ENCODE measurements at places on chromosomes 11 and 22.

DNA sequence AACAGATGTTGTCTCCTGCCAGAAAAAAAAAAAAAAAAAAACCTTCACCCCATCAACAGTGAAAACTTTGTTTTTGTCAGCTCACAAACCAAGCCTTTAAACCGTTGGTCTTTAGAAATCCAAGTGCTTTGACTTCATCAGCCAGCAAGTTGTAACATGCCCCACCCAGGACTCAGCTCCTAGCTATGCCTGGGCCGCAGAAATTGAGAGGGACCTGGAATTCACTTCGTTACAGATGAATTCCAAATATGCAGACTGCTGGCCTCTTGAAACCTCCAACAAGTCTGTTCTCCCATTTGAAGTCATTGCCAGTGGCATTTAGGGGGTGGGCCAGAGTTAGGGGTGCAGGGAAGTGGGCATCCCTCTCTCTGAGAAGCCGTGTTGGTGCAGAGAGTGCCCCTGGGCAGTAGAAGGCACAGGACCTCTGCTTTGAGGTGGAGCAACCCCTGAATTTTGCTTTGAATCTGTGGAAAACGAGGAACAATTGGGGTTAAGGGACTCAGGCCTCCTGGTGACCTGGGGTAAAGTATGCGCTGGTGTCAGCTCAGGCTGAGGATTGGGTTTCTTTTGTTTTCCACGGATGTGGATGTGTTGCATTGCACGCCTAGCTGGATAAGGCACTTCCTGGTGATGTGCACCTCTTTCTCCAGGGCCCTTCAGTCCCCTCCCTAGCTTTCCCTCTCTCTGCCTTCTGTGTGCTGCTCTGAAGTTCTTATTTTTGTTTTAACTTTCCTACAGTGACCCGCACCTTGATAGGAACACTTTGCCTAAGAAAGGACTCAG lies 109.5 kb downstream of the DBX1 start:
- no peak for DNase-seq

DNA sequence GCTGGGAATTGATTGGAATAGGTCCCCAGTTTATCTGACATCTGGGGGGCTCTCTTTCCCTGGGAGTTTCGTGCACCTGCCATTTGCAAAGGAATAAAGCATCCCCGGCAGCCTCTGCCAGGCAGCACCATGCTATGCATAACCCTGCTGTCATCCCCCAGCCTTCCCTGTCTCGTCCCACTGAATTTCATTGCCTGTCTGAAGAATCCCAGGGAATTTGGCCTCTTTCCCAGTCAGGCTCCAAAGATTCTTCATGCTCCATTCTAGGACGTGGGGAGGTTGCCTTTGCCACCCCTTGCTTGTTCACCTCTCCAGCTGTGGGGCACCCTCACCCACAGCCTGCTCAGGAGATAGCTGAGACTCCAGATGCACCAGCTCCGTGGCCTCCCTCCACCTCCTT lies 195.1 kb upstream of the TBCEL start:
- DNase-seq, result no peak

GRCh38 chr11:1391165-1392075 lies 1.7 kb downstream of the BRSK2 start:
- no peak for DNase-seq

GRCh38 chr11:129544691-129545090 lies 169.0 kb downstream of the BARX2 start:
- DNase-seq, result no peak

DNA sequence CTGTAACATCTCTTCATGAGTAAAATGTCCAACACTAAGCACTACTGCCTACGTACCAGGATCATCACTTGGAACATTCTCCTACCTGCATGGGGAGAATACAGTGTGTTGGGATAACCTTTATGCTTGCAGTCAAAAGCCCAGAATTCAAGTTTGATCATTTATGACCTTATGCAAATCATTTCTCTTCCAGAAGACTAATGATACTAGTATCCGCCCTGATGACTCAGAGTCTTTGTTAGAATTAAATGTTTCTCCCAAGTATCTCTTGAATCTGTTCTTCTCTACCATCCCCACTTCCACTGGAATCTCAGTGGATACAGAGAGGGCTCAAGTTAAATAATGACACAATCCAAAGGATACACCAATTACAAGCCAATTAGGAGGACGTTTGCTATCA lies 12.4 kb downstream of the MAJIN start:
- DNase-seq, result no peak

DNA sequence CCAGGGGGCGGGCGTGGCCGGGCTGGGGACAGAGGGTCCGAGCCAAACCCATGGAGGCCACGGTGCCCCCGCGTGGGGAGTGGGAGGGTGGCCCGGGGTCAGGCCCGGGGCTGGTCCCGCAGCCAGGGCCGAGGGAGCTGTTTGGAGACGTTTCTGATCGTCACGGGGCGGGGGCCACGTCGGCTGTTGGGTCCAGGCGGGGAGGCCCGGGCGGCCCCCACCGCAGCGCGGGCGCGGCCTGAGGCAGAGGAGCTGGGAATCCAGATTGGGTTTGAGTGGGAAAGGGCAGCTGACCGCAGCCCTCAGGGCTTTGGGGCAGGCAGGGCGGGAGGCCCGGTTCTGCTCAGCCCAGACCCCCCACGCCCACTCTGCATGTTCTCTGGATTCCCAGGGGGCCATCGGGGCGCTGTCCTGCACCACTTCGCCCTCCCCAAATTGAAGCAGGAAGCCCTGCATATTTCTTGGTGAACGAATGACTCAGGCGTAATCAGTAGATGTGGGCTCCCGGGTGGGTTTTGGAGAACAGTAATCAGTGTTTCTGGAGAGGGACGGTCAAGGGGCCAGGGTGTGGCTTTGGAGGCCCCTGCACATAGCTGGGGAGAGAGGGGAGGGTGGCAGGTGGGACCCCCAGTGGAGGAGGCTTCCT lies 583 bp downstream of the MRPL23 start:
- DNase-seq, result no peak

DNA sequence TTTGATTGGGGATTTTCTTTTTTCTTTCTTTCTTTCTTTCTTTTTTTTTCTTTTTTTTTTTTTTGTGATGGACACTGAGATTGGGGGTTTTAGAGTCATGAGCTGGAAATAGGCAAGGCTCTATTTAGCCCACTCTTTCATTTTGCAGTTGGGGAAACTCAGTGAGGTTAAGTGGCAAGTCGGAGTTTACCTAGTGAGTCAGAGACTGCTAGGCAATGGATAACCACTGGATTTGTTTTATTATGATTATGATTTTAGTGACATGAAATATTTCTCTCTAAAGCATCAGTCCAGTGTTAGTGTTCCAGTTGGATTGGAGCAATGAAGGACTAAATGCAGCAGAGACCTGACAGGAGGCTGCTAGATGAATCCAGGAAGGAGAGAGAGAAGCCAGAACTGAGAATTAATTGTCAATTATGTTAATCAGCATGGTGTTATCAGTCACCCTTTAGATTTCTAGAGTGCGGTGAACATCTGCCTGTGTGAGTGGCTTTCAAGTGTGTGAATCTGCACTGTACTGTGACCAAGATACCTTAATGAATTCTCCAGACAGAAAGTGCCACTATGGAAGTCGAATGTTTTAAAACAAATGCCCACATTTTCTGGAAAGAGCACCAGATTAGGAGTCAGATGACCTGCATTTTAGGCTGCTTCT lies 10.9 kb downstream of the BMAL1 start:
- peak; percentile 42 for DNase-seq

DNA sequence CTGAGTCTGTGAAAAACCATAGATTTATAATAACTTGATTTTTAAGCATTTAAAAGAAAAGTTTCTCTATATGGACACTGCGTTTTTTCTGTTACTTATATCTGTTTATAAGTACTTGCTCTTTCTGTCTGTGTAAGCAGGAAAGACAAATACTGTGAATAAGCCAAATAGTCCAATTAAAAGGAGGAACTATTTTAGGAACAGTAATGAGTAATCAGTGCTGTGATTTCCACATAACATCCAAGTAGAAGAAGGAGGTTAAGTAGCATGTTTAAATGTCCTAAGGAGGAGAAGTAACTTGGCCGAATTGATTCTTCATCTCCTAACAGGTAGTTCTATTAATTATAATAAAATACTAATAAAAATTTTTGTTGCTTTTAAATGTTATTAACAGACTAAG lies 40.8 kb downstream of the ZNF214 start:
- DNase-seq, result no peak

DNA sequence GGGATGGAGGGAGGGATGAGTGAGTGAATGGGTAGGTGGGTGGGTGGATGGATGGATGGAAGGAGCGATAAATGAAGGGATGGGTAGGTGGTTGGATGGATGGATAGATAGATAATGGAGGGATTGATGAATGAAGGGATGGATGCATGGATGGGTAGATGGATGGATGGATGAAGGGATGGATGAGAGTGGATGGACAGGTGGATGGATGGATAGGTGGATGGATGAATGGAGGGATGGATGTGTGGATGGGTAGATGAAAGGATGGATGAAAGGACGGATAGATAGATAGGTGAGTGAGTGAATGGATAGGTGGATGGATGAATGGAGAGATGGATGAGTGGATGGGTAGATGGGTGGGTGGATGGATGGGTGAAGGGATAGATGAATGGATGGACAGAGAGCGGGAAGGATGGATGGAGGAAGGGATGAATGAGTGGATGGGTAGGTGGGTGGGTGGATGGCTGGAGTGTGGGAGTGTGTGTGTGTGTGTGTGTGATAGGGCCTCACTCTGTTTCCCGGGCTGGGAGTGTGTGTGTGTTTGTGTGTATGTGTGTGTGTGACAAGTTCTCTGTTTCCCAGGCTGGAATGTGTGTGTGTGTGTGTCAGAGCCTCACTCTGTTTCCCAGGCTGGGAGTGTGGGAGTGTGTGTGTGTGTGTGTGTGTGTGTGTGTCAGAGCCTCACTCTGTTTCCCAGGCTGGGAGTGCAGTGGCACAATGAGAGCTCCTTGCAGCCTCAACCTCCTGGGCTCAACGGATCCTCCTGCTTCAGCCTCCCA lies 2.1 kb upstream of the PRR33 start:
- no peak for DNase-seq

DNA sequence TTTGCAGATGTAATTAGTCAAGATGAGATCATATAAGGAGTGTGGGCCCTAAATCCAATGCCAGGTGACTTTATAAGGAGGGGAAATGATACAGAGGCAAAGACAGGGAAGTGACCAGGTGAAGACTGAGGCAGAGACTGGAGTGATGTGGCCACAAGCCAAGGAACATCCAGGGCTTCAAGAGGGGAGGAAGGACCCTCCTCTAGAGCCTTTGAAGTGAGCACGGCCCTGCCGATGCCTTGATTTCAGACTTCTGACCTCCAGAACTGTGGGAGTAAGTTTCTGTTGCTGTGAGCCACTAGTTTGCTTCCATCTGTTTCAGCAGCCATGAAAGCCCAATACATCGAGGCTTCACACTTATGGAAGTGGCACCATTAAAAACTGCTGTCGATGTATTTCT lies 78.7 kb downstream of the SHANK2 start:
- no peak for DNase-seq
